ENCODE measurements at places on chromosomes 2 and 18. TPM values are rescaled to one million over a fixed set of nuclear protein-coding genes. Genes with fewer than 3 reads are reported as not detected.

The REEP1 gene
- 0.61 TPM for total RNA-seq

The NR4A2 gene
- 1.1 TPM for total RNA-seq

The GAREM1 gene
- 11.3 TPM for total RNA-seq

The KIF3C gene
- 0.90 TPM for total RNA-seq

The RAB27B gene
- total RNA-seq, result 0.53 TPM

The TWIST2 gene
- total RNA-seq, result not detected

The ATOH8 gene
- 24.3 TPM for total RNA-seq

The WDR54 gene
- 1.6 TPM for total RNA-seq

The ZBTB7C gene
- 1.1 TPM for total RNA-seq

The RFTN2 gene
- total RNA-seq, result 0.58 TPM

The MERTK gene
- 11.6 TPM for total RNA-seq

The FHOD3 gene
- total RNA-seq, result 0.51 TPM

The CCDC141 gene
- 0.98 TPM for total RNA-seq

The CYP26B1 gene
- total RNA-seq, result 1.8 TPM

The ACOXL gene
- not detected for total RNA-seq

The FBLN7 gene
- 2.8 TPM for total RNA-seq

The EN1 gene
- not detected for total RNA-seq

The ALPI gene
- not detected for total RNA-seq

The CLASP1 gene
- total RNA-seq, result 20.3 TPM

The CHAC2 gene
- total RNA-seq, result 2.4 TPM

The RAB10 gene
- total RNA-seq, result 95.1 TPM

The TUBB8B gene
- total RNA-seq, result not detected

The ANTXR1 gene
- total RNA-seq, result 2.7 TPM

The MC2R gene
- not detected for total RNA-seq

The HTR2B gene
- total RNA-seq, result 0.92 TPM

The EHD3 gene
- total RNA-seq, result 10.6 TPM

The C2orf72 gene
- total RNA-seq, result 82.4 TPM

The RAB3GAP1 gene
- total RNA-seq, result 15.5 TPM

The CNTNAP5 gene
- total RNA-seq, result not detected

The SCG2 gene
- not detected for total RNA-seq

The MC5R gene
- not detected for total RNA-seq

The TFPI gene
- total RNA-seq, result 195 TPM

The HOXD13 gene
- total RNA-seq, result not detected

The CLEC4F gene
- total RNA-seq, result not detected

The BOLA3 gene
- total RNA-seq, result 58.6 TPM

The DYNAP gene
- not detected for total RNA-seq

The LRRC30 gene
- not detected for total RNA-seq

The IL1RL1 gene
- total RNA-seq, result 2.5 TPM

The CENPA gene
- total RNA-seq, result 0.18 TPM

The TCF4 gene
- 12.4 TPM for total RNA-seq

The PSMA8 gene
- not detected for total RNA-seq

The ARL4C gene
- total RNA-seq, result 1.4 TPM

The GTF2A1L gene
- not detected for total RNA-seq

The LOXHD1 gene
- total RNA-seq, result not detected

The STK17B gene
- 8.5 TPM for total RNA-seq

The TLX2 gene
- total RNA-seq, result not detected

The CDH7 gene
- not detected for total RNA-seq

The PRKAG3 gene
- total RNA-seq, result not detected

The SNRPD1 gene
- 3.5 TPM for total RNA-seq

The CDH19 gene
- 1.8 TPM for total RNA-seq

The FRZB gene
- 0.68 TPM for total RNA-seq

The TMEM178A gene
- total RNA-seq, result 1.7 TPM

The RAB6D gene
- total RNA-seq, result not detected

The PSMD1 gene
- total RNA-seq, result 46.4 TPM

The KCNG2 gene
- total RNA-seq, result not detected

The DPYSL5 gene
- total RNA-seq, result not detected

The AQP12A gene
- total RNA-seq, result not detected

Measured in right lobe of liver (tissue), 6 donors.